ENCODE measurements at places on chromosomes 4 and X. TPM values are rescaled to one million over a fixed set of nuclear protein-coding genes. Genes with fewer than 3 reads are reported as not detected.

ATP8A1 gene
- total RNA-seq: 0.83 TPM

INTS6L gene
- total RNA-seq: 3.9 TPM

TBC1D9 gene
- 16.9 TPM for total RNA-seq

RAB40AL gene
- 0.28 TPM for total RNA-seq

AGTR2 gene
- total RNA-seq: not detected

BTC gene
- not detected for total RNA-seq
